ENCODE measurements at places on chromosomes 16 and 17. TPM values are rescaled to one million over a fixed set of nuclear protein-coding genes. Genes with fewer than 3 reads are reported as not detected.

Gene TPSG1
- polyA plus RNA-seq = not detected

Gene FOXN1
- 0.07 TPM for polyA plus RNA-seq

Gene CPNE7
- polyA plus RNA-seq = 8.9 TPM

Gene CNGB1
- polyA plus RNA-seq = 0.08 TPM

Gene RAMP2
- 0.13 TPM for polyA plus RNA-seq

Gene TSPAN10
- 1.3 TPM for polyA plus RNA-seq

Gene CCL5
- polyA plus RNA-seq = 0.08 TPM

Gene SPATA22
- polyA plus RNA-seq = not detected

Gene GPR179
- not detected for polyA plus RNA-seq

Gene SLC38A7
- polyA plus RNA-seq = 8.8 TPM

Gene VTN
- 0.03 TPM for polyA plus RNA-seq

Gene UBE2I
- 172 TPM for polyA plus RNA-seq

Gene TRAPPC1
- polyA plus RNA-seq = 390 TPM

Gene BAHCC1
- polyA plus RNA-seq = 2.2 TPM

Gene PRSS27
- polyA plus RNA-seq = 0.20 TPM

Gene GHDC
- polyA plus RNA-seq = 8.0 TPM

Gene MEFV
- not detected for polyA plus RNA-seq

Gene MILR1
- polyA plus RNA-seq = not detected

Gene PRCD
- polyA plus RNA-seq = 0.93 TPM

Gene NUDT16L1
- 38.8 TPM for polyA plus RNA-seq

Gene TEX14
- not detected for polyA plus RNA-seq

Gene OTOA
- polyA plus RNA-seq = 0.07 TPM

Gene CLDN9
- 0.06 TPM for polyA plus RNA-seq

Gene HOXB6
- polyA plus RNA-seq = not detected

Gene MT2A
- polyA plus RNA-seq = 5,670 TPM

Gene ADGRG3
- not detected for polyA plus RNA-seq

Gene DNAAF1
- polyA plus RNA-seq = not detected

Gene CCL2
- 0.25 TPM for polyA plus RNA-seq

Gene KRTAP17-1
- not detected for polyA plus RNA-seq

Gene PRKCB
- 0.01 TPM for polyA plus RNA-seq

Gene JUP
- polyA plus RNA-seq = 341 TPM

Gene SKAP1
- polyA plus RNA-seq = not detected

Gene PDILT
- not detected for polyA plus RNA-seq

Gene MT3
- polyA plus RNA-seq = not detected

Gene PYY
- 0.24 TPM for polyA plus RNA-seq

Gene DRC3
- polyA plus RNA-seq = 0.28 TPM

Gene JPH3
- polyA plus RNA-seq = not detected

Gene C1QTNF8
- not detected for polyA plus RNA-seq

Gene HSF4
- 6.0 TPM for polyA plus RNA-seq

Gene PDIA2
- polyA plus RNA-seq = 0.51 TPM

Gene CCDC200
- not detected for polyA plus RNA-seq

Gene CTU2
- polyA plus RNA-seq = 23.3 TPM

Gene KSR1
- 0.65 TPM for polyA plus RNA-seq

Gene IL17C
- polyA plus RNA-seq = not detected

Gene PPP1R1B
- 0.67 TPM for polyA plus RNA-seq

Gene UNK
- 11.3 TPM for polyA plus RNA-seq

Gene ARSG
- polyA plus RNA-seq = 0.16 TPM

Measured in foreskin keratinocyte (primary cell).